ENCODE measurements at places on chromosomes 4 and X.

GRCh38 chr4:137981277-137981676 lies 260.9 kb downstream of the SLC7A11 start:
- DNase-seq = no peak

DNA sequence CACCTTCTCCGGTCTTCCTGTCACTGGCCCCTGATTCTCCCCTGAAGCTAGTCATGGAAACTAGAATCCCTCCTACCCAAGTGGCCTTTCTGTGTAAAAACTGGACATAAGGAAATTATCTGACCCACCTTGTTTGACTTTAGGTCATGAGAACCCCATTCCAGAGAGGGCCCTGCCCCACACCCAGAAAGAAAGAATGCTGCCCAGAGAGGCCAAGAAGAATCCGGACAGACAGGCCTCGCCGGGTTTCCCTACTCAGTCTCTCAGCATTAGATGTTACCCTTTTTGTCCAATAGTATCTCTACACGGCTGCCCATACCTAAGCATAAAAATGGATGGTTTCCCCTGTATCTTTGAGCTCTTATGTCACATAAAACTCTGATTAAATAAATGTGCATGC lies 83.3 kb upstream of the HELT start:
- no peak for DNase-seq

DNA sequence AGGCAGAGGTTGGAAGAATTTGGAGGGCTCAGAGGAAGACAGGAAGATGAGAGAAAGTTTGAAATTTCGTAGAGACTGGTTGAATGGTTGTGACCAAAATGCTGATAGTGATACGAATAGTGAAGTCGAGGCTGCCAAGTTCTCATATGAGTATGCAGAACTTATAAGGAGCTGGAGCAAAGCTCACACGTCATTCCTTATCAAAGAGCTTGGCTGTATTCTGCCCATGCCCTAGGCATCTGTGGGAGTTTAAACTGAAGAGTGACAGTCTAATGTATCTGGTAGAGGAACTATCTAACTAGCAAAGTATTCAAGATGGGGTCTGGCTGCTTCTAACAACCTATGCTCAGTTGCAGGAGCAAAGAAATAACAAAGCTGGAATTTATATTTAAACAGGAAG lies 102.1 kb downstream of the PCDH18 start:
- no peak for DNase-seq

GRCh38 chr4:102230194-102230593 lies 115.1 kb downstream of the SLC39A8 start:
- no peak for DNase-seq

DNA sequence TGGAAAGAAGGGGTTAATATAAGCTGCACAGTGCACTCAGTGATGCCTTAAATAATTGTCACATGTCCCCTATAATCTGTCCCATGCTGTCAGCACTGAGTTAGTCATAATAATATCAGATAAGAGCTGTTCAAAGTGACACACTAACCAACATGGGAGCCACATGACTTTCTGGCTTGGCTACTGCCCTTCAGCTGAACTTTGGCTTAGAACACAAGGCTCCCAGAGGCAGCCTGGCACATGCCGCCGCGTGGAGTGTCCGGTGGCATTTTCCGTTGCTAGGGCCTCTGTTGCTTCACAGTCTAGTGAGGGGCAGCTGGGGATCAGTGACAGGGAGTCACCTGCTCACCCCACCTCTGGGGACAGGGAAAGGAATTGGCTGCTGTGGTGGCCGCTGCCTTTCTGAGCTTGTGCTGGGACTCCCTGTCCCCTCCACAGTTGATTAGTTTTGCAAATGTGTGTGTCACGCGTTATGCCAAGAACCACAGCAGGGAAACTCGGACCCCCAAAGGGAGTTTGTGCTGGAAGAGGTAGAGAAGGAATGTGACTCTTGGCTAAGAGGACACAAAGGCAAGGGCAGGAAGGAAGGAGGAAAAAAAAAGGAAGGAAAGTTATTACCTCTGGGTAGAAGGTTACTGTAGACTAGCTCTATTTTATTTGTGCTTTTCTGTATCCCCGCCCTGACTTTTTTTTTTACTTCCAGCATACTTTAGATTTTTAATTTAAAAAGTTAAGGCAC lies 41.1 kb upstream of the PPARGC1A start:
- DNase-seq = no peak

- no peak for DNase-seq
Measured at GRCh38 chr4:56655209-56655626, 25.9 kb downstream of the HOPX start.

- no peak for DNase-seq
Measured at GRCh38 chr4:99043346-99043745, 45.2 kb downstream of the ADH5 start.

- DNase-seq = no peak
Measured at GRCh38 chr4:113106108-113106507, 56.7 kb downstream of the ANK2 start.

DNA sequence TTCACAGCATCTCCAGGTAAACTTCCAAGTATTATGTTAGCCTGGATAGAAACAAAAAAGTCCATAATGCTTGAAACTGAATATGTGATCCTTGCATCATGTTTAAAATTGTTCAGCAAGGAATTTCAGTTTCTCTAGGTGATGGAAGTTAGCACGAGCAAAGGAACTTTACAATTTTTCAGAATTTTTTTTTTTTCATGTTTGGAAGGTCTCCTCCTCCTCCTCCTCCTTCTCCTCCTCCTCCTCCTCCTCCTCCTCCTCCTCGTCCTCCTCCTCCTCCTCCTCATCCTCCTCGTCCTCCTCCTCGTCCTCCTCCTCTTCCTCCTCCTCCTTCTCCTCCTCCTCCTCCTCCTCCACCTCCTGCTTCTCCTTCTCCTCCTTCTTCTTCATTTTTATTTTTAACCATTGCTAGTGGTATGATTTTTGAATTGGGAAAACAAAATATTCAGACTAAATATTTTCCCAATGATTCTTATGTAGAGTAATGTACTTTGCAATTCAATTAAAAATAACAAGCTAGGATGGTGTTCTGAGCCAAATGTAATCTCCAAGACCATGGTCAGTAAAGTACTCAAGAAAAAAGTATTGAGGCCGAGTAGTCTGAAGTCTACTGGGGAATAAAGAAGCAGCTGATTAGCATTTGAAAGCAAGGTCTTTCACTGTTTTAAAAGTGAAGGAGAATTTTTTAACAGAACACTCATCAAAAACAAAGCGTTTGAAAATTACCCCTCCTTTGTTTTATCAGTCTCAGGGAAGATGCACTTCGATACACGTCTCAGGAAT lies 420.9 kb upstream of the ATOH1 start:
- DNase-seq = no peak

DNA sequence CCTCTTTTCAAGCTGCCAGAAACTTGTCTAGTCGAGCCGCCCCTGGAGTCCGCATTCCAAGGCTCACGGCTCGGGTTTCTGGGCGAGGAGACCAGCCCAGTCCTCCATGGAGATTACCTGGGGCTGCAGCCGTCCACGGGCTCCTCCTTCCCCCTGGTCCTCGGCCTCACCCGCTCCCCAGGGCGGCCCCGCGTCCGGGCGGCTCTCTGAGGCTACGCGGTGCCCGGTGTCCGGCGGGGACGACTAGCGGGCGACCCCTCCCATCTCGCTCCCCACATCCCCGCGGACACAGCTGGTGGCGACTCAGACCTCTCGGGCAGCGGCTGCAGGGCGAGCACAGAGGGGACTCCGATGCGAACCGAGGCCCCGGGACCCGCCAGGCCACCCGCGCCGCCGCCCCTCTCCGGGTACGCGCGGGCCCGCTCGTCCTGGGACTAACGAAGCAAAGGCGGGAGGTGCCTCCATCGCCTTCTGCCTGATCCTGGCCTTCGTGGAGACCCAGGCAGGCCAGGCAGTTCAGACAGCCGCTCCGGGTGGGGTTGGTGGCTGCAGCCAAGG lies 159.4 kb downstream of the TRAM1L1 start:
- no peak for DNase-seq

DNA sequence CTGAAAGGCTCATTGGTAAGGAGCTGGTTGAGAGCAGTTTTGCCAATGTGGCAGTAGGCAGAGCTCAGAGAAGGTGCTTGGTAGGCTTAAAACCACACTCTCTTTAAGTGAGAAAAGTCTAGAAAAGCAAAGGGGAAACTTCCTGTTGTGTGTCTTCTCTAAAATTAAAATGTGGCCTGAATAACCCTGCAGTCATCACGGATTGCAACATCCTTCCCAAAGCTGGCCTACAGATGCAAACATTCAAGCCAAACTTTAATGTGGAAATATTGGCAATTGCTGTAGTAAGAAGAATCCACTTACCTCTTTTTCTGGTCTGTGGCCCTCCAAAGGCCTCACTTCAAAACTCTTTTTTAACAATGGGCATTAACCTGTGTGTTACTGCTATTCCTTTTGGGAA lies 348.5 kb downstream of the OPHN1 start:
- no peak for DNase-seq

DNA sequence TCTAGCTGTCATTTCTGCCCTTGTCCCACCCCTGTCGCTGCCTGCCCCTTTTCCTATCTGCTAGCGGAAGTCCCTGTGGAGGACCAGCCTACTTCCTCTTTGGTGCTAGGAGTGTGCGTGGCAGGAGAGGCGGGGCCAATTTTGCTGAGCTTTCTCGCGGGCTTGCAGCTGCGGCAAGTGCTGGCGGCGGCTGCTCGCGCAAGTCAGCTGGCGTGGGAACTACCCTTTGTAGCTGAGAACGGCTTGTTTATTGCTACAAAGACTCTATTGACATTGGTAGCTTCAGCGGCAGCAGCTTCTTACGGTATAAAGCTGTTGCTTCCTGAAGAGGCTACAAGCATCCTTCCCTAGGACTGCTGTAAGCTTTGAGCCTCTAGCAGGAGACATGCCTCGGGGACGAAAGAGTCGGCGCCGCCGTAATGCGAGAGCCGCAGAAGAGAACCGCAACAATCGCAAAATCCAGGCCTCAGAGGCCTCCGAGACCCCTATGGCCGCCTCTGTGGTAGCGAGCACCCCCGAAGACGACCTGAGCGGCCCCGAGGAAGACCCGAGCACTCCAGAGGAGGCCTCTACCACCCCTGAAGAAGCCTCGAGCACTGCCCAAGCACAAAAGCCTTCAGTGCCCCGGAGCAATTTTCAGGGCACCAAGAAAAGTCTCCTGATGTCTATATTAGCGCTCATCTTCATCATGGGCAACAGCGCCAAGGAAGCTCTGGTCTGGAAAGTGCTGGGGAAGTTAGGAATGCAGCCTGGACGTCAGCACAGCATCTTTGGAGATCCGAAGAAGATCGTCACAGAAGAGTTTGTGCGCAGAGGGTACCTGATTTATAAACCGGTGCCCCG lies at the start of gene MAGEH1:
MAGEH1 (plus strand) TSS at position 138 of the 843 bp plus-strand sequence; CDS start at position 386, 248 bp downstream.
- peak; percentile 71 for DNase-seq

DNA sequence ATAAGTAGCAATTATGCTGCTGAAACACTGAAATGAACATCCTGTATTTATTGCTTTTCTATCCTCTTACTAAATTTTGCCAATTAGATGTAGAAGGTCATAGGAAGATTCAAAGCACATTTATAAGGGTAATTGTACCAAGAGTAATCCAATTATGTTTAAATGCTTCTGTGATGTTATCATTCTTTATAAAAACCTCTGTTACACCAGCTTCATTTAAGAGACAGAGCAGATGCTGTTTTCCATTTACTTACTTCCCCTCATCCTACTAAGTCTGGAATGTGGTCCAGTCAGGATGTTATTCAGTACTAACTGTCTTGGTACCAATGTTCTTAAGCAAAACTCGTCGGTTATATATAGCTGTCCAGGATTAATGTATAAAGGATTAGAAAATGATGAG lies 539.6 kb downstream of the PDHA2 start:
- no peak for DNase-seq

DNA sequence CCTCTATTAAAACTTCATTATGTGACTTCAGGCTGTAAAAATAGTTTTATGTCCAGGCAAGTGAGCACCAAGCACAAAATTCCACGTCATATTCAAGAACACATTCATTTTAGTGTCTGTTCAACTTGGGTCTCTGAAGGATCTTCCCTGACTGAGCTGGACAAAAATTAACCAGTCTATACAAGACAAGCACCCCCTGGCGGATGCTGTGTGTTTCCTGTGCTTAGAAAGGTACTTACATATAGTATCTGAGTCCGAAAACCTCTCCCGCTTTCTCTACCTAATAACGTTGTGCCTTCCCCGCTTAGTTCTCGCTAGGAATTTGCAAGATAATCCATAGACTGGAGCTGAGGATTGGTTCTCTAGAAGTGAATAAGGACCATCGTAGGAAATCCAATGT lies 2214.5 kb upstream of the TENM3 start:
- DNase-seq = no peak

GRCh38 chr4:15294832-15295231 lies 133.0 kb upstream of the C1QTNF7 start:
- DNase-seq = no peak

DNA sequence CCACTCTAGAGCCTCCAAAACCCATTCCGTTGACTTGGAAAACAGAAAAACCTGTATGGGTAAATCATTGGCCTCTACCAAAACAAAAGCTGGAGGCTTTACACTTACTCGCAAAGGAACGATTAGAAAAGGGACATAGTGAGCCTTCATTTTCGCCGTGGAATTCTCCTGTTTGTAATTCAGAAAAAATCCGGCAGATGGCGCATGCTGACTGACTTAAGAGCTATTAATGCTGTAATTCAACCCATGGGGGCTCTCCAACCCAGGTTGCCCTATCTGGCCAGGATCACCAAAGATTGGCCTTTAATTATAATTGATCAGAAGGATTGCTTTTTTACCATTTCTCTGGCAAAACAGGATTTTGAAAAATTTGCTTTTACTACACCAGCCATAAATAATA lies 60.8 kb downstream of the ZNF732 start:
- peak; percentile 12 for DNase-seq

DNA sequence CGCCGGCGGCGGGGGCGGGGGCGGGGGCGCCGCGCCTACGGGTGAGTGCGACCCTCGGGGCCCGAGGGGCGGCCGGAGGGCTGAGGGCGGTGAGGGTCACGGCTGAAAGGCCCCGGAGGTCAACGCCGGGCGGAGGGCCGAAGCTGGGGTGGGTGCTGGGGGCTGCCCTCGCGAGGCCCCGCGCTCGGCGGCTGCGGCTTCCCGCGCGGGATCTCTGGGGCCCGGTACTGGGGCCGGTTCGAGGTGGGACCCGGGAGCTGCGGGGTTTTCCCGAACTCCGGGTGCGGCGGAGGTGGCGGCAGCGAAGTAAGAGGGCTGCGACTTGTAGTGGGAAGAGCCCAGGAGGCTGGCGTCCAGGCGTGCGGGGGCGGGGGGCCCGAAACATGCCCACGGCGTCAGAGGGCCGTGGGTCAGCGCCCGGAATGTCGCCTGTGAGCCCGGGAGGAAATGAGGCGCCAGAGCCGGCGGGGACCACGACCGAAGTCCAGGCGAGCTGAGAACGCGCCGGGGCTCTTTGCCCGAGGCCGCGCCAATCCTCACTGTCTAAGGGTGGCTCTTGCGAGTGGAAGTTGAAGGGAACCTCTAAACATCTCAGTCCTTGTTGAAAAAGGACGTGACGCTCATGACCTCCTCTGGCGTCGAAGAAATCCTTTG lies 407 bp downstream of the IL13RA1 start:
- no peak for DNase-seq

DNA sequence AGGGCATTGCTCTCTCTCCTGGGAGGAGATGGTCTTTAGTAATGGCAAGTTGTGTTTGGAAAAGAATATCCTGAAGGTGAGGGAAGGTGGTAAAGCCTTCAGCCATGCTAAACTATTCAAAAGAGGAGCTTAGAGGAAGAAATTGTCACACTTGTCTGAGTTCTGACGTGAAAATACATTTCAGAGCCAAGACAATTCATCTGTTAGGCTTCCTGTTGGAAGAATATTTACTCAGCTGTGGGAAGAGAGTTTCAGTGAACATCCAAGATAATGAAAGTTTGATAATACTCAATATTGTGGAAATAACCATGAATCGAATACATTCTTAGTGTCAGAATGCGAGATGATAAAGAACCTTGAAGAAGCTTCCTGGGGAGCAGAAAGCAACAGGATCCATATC lies 143.3 kb downstream of the GPAT3 start:
- DNase-seq = no peak
